Activated naive CD8-positive, alpha-beta T cell treated with anti-CD3 and anti-CD28 coated beads for 36 hours (primary cell): ENCODE measurements at places on chromosomes 11 and 22. TPM values are rescaled to one million over a fixed set of nuclear protein-coding genes. Genes with fewer than 3 reads are reported as not detected.

FERMT3 gene
- 235 TPM for total RNA-seq

INSC gene
- 0.27 TPM for total RNA-seq

KCNQ1OT1 gene
- 0.14 TPM for total RNA-seq

RTN4RL2 gene
- 0.44 TPM for total RNA-seq

MS4A6E gene
- not detected for total RNA-seq

GAB4 gene
- 0.14 TPM for total RNA-seq

PDE2A gene
- 0.37 TPM for total RNA-seq

GPHA2 gene
- total RNA-seq: not detected

- DNase-seq: no peak
- peaks cover 3% of the 10 kb centered on the region for H3K36me3 ChIP-seq
- no peak overlapping the region for H3K4me3 ChIP-seq
Observed at GRCh38 chr22:29016067-29016938, 45.3 kb downstream of the C22orf31 start.

DNA sequence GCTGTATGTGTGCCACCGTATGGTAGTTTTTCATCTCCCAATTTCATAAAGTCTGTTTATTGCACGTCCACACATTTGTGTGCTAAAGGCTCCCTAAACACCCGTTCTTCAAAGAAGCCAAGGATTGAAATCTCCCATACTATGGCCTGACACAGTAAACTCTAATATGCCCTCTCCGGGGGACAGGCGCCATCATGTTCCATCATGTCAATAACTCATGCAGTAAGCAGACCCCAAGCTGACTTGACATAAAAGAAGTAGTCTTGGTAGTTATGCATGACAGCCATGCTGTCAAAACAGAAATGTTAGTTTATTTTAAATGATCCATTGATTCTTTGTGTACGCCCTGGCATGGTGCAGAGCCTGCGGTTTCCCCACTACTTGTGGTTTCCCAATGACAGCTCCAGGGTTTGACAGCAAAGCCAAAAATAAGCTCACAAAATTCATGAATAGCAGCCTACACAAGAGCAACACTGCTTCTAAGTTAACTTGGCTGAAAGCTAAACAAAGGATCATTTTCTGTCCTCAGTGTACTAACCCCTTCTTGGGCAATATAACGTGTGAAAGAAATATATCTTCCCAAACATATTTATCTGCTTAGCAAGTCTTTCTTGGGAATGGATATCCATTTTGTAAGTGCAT is 56.5 kb upstream of the CABP7 start:
- H3K27me3 ChIP-seq: no peaks in the 10 kb centered on the region
- peaks cover 1% of the 10 kb centered on the region for H3K36me3 ChIP-seq
- no peak for DNase-seq
- no peaks in the 10 kb centered on the region for H3K4me1 ChIP-seq
- H3K27ac ChIP-seq: no peak overlapping the region
- no peak overlapping the region for H3K4me3 ChIP-seq

GRCh38 chr11:87116185-87116584 is 78.5 kb downstream of the TMEM135 start:
- H3K4me1 ChIP-seq: peaks cover 6% of the 10 kb centered on the region
- no peak overlapping the region for H3K4me3 ChIP-seq
- H3K27ac ChIP-seq: no peak overlapping the region
- H3K36me3 ChIP-seq: peaks cover 11% of the 10 kb centered on the region
- no peak for DNase-seq
- no peaks in the 10 kb centered on the region for H3K27me3 ChIP-seq

GRCh38 chr11:47131136-47131535 is 45.5 kb downstream of the ARFGAP2 start:
- H3K27me3 ChIP-seq: no peaks in the 10 kb centered on the region
- H3K36me3 ChIP-seq: no peaks in the 10 kb centered on the region
- no peak for DNase-seq

DNA sequence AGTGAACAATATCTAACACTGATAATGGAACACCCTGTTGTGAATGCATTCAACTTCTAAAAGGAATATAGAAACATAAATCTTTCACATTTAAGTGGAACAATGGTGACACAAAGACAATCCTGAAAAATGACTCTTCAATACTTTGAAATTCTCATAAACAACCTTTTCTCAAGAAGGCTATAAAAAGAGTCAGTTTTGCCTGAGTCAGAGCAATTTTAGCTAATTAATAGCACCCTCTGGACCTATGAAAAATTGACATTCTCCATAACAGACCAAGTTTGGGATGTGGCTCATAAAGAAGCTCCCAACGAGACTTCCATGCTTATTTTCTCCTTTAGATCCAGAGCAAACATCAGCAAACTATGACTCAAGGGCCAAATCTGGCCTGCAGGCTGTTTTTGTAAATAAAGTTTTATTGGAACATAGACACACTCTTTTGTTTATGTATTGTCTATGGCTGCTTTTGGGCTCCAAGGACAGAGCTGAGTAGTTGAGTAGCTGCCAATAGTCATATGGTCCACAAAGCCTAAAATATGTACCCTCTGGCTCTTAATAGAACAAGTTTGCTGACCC is 108.0 kb downstream of the MAML2 start:
- H3K27ac ChIP-seq: peak overlapping the region; percentile 84
- peaks cover 23% of the 10 kb centered on the region for H3K36me3 ChIP-seq
- no peak for DNase-seq
- no peaks in the 10 kb centered on the region for H3K27me3 ChIP-seq
- H3K4me3 ChIP-seq: no peak overlapping the region
- H3K4me1 ChIP-seq: peaks cover 50% of the 10 kb centered on the region

DNA sequence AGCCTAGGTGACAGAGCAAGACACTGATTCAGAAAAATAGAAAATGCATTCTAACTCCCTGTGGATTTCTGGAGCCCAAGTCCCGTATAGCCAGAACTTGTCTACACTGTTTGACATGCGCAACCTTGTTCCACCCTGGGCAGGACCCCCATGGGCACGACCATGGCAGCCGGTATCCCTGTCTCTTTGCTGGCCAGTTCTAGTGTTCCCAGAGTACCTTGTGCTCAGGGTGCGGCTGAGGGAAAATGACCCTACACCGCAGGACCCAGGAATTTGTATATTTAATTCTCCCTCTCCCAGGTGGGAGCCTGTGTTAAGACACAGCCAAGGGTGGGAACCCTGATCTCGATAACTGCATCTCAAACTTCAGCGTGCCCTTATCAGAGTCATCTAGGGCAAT is 36.7 kb upstream of the RIC3 start:
- H3K4me1 ChIP-seq: peaks cover 2% of the 10 kb centered on the region
- DNase-seq: no peak
- no peak overlapping the region for H3K4me3 ChIP-seq
- peaks cover 47% of the 10 kb centered on the region for H3K27me3 ChIP-seq
- no peaks in the 10 kb centered on the region for H3K36me3 ChIP-seq
- no peak overlapping the region for H3K27ac ChIP-seq

DNA sequence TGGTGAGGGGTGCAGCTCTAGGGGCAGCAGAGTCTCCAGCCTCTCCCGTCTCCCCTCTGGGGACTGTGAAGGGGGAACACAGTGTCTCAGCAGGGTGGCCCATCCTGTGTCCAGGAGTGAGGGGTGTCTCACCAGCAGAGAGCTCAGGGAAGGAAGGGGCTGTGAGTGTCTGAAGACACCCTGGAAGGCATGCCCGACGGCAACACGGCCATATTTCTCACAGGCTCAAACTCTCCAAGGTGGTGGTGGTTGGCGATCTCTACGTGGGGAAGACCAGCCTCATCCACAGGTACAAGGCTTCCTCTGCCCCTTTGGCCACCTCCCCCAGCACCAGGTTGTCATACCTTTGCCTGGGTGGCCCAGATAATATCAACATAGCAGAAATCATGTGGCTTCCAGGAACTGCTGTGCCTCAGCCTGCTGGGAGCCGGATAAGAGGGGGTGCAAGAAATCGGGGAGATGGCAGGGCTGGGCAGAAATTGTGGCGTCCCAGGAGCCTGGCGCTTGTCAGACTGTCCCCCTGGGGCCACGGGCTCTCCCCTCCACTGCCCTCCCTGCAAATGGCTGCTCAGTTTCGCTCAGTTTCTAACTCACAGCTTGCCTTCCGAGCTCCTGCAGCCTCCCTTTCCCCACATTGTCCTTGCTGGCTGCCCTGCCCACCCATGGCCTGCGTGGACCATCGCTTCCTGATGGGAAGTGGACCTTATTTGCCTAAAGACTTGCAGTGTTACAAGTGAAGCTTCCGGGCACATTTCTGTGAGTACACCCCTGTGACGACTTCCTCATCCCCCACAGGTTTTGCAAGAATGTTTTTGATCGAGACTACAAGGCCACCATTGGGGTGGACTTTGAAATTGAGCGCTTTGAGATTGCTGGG is 7.2 kb downstream of the RAB36 start:
- peak overlapping the region; percentile 52 for H3K27ac ChIP-seq
- no peak overlapping the region for H3K4me3 ChIP-seq

- no peak for DNase-seq
- no peak overlapping the region for H3K27ac ChIP-seq
- H3K4me1 ChIP-seq: no peaks in the 10 kb centered on the region
- no peaks in the 10 kb centered on the region for H3K36me3 ChIP-seq
Observed at GRCh38 chr11:79017811-79018210, 423.0 kb downstream of the TENM4 start.

DNA sequence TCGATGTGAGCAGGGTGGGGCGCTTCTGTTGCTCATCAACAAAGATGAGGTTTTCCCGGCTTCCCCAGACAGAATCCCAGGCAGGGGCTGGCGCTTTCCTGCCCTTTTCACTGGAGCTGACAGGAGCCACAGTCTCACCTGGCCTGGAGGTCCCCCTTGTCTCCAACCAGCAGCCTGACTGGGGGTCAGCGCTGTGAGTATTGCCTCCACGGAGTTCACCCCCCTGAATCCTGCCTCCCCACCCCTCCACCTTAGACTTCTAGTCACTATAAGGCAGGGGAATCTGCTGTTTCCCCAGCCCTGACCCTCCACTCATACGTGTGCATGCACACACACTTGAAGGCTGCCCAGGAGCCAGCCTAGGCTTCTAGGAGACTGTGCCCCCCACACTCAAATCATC is 58.8 kb upstream of the LYVE1 start:
- DNase-seq: no peak
- H3K27me3 ChIP-seq: no peaks in the 10 kb centered on the region
- no peak overlapping the region for H3K27ac ChIP-seq

DNA sequence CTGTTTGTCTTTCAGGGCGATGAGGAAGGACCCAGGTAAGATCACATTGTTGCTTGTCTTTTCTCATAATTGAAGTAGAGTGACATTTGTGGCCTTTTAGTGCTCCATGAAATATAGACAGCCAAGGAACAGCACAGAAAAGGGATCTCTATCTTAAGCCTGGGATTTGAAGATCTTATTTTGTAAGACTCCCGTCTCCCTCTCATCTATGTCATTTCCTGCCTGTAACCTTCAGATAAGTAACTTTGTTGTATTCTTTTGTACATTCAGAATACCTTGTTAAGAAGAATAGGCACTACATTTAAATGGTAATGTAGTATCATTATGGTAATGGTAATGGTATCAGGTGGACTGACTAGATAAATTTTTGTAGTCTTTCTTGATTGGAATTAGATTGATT is 72.8 kb downstream of the TRIM44 start:
- no peak overlapping the region for H3K4me3 ChIP-seq
- DNase-seq: no peak
- H3K36me3 ChIP-seq: peaks cover 73% of the 10 kb centered on the region

GRCh38 chr11:130561441-130561881 is 113.0 kb downstream of the ADAMTS15 start:
- H3K27ac ChIP-seq: no peak overlapping the region
- H3K27me3 ChIP-seq: peaks cover 3% of the 10 kb centered on the region
- no peak for DNase-seq

GRCh38 chr11:96001037-96001436 is 77.1 kb upstream of the MTMR2 start:
- peaks cover 6% of the 10 kb centered on the region for H3K4me1 ChIP-seq
- peaks cover 18% of the 10 kb centered on the region for H3K36me3 ChIP-seq
- no peaks in the 10 kb centered on the region for H3K27me3 ChIP-seq
- no peak overlapping the region for H3K4me3 ChIP-seq
- DNase-seq: no peak

DNA sequence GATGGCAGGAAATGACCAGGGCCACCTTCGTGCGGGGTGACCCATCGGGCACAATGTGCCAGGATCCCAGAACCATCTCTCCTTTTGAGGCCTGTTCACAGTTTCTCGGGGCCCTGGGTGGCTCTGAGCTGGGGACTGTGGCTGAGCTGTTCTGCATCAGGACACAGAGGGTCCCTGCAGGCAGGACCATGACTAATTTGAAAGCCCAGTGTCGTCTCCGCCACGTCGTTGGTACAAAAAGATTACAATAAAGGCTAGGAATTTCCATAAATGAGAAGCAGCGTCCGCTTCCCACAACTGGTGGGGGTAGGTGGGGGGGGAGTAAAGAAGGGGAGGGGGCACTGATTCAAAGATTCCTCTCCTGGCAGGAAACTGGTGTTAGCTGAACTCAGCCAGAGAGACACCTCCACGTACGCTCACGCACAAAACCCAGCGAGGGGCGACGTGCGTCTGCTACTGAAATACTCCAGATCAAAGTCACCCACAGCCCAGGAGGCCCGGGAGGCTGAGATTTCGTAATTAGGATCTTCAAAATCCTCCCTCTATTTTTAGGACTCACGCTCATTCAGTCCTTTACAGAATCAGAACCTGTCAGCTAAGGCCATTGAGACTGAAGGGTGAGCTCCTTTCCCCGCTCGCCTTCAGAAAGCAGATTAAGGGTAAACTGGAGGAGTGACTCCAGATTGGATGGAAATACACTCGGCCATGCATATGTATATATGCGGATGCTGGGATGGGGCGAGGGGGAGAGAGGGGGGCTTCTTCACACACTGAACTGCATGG is 11.0 kb downstream of the MN1 start:
- no peak overlapping the region for H3K4me3 ChIP-seq
- H3K27ac ChIP-seq: no peak overlapping the region

DNA sequence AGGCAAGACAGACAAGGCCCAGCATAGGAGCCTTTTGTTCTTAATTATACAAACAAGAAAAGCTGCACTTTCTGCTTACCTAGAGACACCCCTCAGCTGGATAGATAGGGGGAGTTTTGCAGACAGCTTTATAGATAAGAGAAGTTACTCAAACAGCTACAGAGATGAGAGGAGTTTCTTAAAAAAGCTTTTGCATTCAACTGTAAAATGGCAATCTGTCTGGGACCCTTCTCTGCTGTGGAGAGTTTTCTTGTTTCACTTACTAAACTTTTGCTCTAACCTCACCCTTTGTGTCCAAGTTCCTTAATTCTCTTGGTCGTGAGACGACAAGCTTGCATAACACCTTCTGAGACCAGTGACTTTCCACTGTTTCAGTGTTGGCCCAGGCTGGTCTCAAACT is 103.8 kb upstream of the CHORDC1 start:
- no peak overlapping the region for H3K4me3 ChIP-seq
- H3K36me3 ChIP-seq: no peaks in the 10 kb centered on the region
- no peak overlapping the region for H3K27ac ChIP-seq
- H3K27me3 ChIP-seq: peaks cover 7% of the 10 kb centered on the region
- no peaks in the 10 kb centered on the region for H3K4me1 ChIP-seq

GRCh38 chr22:35840302-35840739 is 122.6 kb downstream of the APOL5 start:
- peak; percentile 13 for DNase-seq
- no peak overlapping the region for H3K27ac ChIP-seq
- no peak overlapping the region for H3K4me3 ChIP-seq
- H3K27me3 ChIP-seq: peaks cover 25% of the 10 kb centered on the region
- H3K4me1 ChIP-seq: peaks cover 17% of the 10 kb centered on the region
- H3K36me3 ChIP-seq: no peaks in the 10 kb centered on the region
